ENCODE measurements at places on chromosomes 13 and 19.

- no peak for DNase-seq
Measured at GRCh38 chr13:109669234-109669612, 117.2 kb downstream of the IRS2 start.

GRCh38 chr13:57935965-57936364 lies 304.4 kb downstream of the PCDH17 start:
- no peak for DNase-seq

DNA sequence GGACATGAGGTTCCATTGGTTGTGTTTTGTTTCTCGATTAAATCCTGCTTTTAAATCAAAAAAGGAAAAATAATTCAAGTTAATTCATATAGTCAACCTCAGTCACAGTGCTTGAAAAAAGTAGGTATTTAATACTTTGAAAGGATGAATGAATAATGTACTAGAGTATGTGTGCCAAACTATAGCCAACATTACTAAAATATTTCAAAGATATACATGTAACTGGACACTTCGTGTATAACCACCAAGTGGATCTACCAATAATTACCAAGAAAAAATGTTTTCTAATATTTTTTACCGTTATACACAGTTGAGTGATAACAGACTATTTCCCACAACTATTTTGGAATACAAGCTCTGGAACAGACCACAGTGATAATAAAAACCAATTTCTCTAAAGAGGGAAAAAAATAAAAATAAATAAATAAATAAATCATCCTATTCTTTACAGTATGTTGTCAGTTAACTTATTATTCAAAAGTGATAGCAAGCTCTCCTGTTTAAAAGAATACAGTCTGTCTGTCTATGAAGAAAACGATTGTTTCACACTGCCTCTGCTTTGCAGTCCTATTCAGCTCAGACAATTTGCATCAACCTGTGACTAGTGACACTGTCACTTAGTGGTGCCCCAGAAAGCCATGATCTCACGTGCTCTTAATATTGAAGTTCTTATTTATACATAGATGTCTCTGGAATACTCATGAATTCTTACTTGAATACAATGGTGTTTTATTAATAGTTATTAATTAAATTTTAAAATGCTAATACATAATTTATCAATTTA lies 58.2 kb downstream of the UBL3 start:
- DNase-seq: no peak

GRCh38 chr19:33921165-33921564 lies 124.5 kb downstream of the KCTD15 start:
- no peak for DNase-seq

GRCh38 chr19:39335168-39335548 lies 685 bp downstream of the GMFG start:
- DNase-seq: no peak

DNA sequence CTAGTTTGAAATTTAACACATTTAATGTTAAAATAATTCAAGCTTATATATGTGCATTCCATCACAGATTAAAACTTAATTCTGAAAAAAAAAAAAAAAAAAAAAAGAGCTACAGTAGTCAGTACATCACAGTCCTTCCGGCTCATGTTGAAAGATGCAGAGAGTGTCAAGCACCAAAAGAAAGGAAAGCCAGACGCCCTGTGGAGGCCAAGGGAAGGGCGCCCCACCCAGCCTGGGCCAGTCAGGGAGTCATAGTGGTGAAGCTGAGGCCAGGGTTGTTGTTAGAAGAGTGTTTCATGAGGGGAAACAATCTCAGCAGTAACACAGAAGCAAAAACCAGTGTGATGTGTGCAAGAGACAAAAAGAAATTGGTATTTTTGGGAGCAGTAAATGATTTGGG lies 375.3 kb downstream of the MTUS2 start:
- DNase-seq: no peak

GRCh38 chr19:4372165-4373012 lies 28.0 kb downstream of the SH3GL1 start:
- DNase-seq: no peak

DNA sequence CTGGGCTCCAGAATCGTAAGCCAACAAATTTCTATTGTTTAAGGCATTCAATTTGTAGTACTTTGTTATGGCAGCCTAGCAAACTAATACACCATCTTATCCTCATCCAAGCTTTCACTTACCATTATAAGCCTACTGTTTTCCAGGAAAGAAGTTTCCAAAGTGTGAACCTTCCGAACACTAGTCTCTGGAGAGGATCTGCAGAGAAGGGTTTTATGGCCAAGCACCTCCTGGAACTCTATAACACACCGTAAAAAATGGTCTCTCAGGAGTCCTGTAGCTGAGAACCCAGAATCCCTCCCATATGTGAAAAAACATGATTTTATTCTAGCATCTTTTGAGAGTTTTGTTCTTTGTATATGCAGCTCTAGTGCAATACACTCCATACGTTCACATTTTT lies 142.1 kb downstream of the POSTN start:
- DNase-seq: no peak

DNA sequence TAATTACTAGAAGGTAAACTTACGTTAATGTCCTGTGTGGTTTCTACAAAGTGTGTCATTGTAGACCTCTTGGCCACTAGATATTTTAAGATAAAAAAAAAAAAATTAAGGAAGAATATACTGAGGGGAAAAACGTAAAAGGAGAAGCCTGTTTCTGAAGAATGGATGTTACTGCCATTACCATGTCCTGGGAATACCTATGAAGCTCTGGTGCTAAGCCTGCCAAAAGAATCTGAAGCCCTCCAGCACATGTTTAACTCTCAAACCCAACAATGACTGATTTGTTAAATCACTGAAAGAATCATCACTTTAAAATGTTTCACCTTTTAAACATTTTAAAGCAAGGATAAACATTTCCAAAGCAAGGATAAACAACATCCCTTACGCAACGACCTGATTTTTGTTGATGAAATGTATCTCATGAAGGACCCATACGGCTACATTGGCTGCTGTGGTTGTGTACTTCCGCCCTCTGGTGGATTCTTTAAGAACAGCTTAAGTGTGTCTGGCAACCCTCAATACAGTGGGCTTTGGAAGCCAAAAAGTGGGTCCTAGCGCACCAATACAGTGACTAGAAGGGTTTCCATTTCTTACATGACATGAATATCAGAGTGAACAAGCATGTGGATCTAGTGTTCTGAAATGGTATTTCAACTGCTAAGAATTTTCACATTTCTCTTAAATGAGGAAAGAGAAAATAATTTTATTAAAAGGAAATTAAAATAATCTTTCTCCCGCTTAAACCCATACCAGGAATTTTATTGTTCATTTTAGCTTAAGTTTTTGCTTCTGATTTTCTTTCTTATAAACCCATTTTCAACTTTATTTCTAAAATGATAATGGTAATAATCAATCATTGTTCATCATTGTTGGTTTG lies 74.5 kb upstream of the RAP2A start:
- peak; percentile 85 for DNase-seq

GRCh38 chr19:53308339-53308811 lies 25.2 kb upstream of the ZNF845 start:
- peak; percentile 2 for DNase-seq

- no peak for DNase-seq
Measured at GRCh38 chr19:14112809-14113385, 4.7 kb downstream of the PRKACA start.

DNA sequence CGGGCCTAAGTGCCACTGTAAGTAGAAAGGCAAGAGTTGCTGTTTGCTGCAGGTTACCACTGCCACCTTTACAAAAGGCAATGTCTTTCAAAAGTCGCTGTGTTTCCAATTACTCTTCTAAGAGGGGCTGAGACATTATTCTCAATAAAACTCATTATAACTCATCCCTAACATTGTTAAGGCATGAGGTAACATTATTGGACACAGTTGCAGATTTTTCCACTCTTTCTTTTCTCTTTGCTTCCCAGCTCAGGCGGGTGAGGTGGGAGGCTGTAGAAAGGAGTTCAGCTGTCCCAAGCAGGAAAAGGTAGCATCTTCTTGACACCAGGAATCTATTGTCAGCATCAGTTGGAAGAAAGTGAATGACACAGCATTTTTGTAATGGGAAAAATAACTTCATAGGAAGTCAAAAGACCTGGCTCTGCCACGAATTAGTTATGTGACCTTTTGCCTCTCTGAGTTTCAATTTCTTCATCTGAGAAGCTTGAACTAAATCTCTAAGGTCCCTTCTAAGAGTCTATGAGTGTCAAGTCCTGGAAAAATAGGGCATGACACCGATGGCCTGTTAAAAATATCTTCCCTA lies 2.1 kb upstream of the UBL3 start:
- DNase-seq: peak; percentile 41

DNA sequence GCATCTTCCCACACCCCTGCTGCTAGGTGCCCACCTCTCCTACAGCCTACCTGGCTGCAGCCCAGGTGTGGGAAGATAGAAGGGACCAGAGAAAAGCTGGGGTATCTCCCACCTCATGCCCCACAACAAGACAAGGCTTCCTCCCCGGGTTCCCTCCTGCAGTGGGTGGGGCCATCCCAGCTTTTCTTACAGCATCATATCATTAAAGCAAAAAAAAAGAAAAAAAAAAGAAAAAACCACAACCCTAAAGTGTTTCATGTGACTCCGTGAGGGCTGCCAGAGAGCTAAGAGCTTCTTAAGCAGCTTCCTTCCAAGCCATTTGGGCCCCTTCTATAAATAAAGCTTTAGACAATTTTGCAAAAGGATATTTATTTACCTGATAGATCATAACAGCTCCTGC lies 455.4 kb upstream of the TSHZ3 start:
- no peak for DNase-seq

DNA sequence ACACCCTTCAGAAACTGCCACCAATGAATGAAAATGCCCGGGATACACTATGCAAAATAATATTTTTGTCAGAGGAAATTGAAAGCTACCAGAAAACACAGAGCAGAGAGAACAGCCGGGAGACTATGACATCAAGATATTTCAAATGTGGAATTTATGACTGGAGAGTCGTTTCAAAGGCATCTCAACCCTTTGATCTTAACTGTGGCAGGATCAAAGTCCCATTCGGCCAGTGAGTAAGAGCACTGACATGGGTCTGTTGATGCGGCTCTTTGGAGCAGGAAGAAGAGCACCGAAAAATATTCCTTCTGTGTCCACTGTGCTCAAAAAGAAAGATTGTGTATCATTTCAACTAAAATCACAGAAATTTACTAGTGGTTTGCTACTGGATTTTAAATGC lies 201.9 kb downstream of the RFC3 start:
- DNase-seq: peak; percentile 7

DNA sequence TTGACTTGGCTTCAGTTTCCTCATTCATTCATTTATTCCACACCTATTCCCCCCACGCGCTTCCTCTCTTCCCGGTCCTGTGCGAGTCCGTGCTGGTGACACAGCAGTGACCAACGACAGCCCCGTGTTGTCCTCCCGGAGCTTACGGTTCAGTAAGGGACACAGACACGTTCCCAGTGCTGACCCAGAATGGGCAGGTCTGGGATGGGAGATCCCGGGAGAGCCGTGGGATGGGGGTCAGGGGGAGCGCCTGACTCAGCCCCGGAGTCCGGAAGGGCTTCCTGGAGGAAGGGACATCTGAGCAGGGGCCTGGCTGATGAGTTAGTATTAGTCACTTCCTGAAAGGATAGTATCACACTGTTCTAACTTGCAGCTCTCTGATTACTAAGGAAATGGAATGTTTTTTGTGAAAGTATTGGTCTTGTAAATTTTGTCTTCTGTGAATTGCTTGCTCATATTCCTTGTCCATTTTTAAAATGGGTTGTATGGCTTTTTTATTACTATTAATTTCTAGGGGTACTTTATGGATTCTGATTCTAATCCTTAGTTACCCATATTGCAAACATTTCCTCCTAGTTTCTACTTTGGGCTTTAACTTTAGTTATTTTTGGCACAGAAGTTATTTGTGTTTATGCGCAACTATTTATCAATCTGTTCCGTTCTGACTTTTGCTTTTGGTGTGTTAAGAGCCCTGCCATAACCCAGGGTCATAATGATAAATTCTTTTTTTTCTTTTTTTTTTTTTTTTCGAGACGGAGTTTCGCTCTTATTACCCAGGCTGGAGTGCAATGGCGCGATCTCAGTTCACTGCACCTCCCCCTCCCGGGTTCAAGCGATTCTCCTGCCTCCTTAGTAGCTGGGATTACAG lies 708 bp upstream of the ERCC1 start:
- peak; percentile 97 for DNase-seq

DNA sequence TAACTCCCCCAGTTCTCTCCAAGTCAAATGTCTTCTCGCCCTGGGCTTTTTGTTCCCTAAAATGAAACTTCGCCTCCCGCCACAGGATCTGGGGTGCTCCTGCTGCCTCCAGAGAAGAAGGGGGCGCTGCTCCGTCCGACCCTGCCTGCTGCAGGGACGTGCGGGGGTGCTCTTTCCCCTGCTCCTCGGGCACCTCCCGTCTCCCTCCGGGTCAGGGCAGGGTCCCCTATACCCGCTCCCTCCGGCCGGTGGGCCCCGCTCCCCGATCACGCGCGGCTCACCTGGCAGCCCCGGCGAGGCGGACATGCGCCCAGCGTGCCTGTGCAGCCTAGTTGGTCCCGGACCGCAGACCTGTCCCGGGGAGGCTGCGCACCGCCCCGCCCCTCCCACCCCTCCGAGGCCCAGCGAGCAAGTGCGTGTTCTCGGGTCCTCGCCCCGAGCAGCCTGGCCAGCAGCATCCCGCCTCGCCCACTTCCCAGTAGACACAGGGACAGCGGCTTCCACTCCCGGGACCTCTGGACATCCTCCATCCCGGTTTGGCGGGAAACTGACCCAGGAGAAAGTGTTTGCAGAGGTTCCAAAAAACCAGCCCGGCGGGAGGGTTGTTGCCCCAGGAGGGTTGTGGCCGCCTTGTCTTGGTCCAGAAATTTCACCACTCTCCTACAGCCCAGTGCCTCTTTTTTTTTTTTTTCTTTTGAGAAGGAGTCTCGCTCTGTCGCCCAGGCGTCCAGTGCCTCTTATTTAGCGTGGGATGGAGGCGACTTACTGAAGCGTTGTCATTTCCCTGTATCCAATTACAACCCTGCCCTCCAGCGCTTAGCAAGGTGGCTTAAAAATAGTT lies at the start of gene OXGR1:
OXGR1 (minus strand) TSS at position 460 of the 841 bp plus-strand sequence. CDS start 6,717 bp downstream, outside the sequence.
- no peak for DNase-seq

DNA sequence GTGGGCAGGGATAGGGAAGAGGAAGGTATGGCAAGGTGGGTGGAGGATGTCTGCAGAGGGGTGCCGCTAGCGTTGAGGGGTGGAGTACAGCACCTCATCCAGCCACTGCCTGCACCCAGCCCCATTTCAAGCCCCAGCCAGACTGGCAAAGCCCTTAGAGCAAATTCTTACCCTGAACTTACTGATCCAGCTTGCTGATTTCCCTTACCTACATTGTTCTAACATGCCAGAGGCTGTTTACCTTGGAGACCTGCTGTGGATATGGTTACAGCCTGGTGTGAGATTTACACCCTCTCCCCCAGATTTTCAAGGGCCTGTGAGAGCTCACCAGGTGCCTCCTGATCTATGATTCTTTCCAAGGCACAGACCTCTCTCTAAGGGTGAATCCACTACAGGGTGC lies 86.0 kb downstream of the ZNF726 start:
- no peak for DNase-seq

GRCh38 chr19:13117176-13117771 lies 734 bp upstream of the TRMT1 start:
- DNase-seq: no peak

GRCh38 chr13:106173346-106173745 lies 362.1 kb downstream of the EFNB2 start:
- DNase-seq: no peak

DNA sequence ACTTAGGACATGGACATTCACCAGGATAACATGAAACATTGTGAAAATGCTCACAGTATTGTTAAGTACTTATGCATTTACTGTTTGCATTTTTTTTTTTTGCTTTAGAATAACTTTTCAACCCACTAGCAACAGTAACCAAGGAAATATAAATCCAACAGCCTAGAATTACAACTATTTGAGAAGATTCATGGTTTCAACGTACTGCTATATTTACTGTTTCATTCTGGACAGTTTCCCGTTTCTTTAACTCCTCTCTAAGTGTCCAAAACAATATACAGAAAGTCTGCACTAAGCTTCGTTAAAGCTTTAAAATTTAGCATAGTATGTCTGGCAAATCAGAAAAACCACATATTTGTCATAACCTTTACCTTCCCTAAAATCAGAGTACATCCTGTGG lies 2.7 kb downstream of the SMAD9 start:
- DNase-seq: no peak

Data from fibroblast of mammary gland (primary cell).